ENCODE measurements at places on chromosomes 3 and 15.

DNA sequence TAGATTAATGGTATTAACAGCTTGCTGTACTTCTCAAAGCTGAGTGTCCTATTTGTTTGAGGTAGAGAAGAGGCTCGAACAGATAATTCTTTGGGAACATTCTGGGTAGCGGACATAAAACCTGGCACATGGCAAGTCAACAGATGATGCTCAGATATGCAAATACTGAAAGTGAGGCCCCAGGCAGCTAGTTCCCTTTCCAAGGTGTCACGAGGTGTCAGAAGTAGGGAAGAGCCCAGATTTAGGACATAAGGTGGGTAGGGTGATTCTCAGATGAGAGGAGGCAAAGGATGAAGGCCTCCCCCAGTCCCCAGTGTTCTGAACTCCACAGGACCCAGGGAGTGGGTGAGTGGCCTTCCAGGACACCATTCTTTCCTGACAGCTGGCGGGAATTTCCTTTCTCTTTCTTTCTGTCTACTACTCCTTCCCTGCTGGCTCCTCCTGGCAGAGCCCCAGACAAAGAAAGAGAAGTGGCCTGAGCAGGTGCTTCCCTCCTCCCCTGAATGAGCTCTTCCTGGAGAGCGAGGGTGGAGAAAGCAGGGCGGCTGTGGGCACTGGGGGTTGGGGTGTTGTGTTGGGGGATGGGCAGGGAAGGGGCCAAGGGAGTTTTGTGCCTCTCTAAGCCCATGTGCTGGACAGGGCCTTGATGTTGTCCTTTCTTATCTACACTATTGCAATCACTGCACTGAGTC, 87.5 kb downstream of the CORO2B start:
- DNase-seq: peak; percentile 34

DNA sequence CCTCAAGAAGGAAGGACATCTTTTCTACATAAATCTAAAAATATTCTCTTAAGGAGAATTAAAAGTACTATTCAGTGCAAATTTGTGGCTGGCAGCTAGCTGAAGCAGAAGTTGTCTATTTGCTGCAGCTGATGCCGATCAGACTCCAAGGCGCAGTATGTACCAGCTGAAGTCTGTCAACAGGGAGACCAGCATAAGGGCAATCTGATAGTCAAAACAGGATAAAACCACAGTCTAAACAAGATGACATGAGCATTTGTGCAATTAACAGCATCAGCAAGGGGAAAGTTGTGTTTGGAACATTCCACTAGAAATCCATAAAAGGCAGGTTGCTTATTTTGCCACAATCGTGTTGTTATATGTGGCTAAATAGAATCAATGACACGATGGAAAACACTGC, 198.2 kb upstream of the ROBO2 start:
- no peak for DNase-seq

- DNase-seq: no peak
Measured at GRCh38 chr3:172591876-172592771, 68.9 kb upstream of the TNFSF10 start.

GRCh38 chr3:120064641-120065040, 29.6 kb downstream of the GSK3B start:
- no peak for DNase-seq

- no peak for DNase-seq
Measured at GRCh38 chr15:70618929-70619328, 144.4 kb downstream of the UACA start.

DNA sequence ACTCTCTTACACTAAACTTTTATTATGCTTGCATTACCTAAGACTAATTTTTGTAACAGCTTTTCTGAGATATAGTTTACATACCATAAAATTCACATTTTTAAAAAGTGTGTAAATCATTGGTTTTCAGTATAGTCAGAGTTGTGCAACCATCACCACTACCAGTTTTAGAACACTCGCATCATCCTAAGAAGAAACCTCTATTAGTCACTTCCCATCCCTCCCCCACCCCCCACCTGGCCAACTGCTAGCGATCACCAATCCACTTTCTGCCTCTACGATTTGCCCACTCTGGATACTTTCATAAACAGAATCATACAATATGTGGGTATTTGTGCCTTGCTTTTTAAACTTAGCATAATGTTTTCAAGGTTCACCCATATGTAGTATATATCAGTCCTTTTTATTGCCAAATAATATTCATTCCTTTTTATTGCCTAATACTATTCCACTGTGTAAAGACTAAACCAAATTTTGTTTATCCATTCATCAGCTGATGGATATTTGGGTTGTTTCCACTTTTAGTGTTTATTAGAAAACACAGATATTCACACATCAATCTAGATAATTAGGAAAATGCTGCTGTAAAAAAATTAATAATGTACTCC, 23.0 kb downstream of the UBP1 start:
- DNase-seq: no peak

- no peak for DNase-seq
Measured at GRCh38 chr3:177470197-177470941, 273.1 kb upstream of the TBL1XR1 start.

DNA sequence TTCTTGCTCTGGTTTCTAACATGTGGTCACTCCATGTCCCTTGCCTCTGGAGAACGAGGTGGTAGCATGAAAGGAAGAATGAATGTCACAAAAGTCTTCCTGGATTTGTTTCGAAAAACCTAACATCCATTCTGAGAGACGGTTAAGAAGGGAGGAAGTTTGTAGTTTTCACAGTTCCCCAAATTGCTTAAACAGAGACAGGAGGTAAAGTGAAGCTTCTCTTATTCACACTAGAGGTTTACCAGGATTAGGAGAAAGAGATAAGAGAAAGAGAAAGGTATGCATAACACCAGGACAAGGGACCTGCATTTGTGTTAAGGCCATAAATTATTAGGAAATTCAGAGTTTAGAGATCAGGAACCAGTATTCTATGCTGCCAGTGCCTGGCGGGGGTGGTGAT, 228.1 kb downstream of the CPNE4 start:
- no peak for DNase-seq

GRCh38 chr3:172840913-172841312, 90.4 kb downstream of the ECT2 start:
- DNase-seq: no peak

- no peak for DNase-seq
Measured at GRCh38 chr3:37582086-37582485, 279.6 kb upstream of the CTDSPL start.

DNA sequence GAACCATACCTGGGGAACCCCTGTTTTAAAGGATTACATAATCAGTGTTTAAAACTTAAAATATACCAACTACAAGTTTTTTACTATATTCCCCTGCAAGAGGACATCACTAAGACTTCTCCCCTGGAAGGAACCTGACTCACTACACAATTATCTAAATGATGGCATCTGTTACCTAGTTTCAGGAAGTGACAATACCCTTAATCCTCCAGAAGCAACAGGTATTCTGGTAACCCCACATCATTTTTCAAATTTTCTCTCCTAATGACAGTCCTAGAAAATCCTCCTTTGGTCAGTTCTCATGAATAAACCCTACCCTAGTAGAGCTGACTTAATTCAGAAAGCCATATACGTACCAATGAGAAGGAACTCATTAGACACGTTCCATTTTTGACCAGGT, 78.4 kb downstream of the RFX7 start:
- no peak for DNase-seq

DNA sequence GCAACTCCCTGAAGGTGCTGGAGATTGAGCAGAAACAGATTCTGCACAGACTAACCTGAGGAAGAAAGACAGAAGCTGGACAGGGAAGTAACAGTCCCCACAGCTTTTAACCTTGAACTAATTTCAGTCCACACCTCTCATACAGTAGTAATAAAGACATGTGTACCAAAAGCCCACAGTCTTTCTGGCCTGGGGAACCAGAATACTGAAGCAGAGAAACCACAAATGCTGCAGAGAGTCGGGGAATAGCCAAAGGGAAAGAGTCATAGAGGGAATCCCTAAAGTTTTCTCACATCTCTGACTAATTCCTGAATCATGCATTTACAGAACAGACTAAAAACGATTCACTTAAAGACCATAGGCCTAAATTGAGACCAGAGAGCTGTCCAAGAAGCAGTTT, 503.4 kb upstream of the NECTIN3 start:
- DNase-seq: no peak

- no peak for DNase-seq
Measured at GRCh38 chr3:24837601-24838000, 343.0 kb upstream of the THRB start.
